ENCODE measurements at places on chromosomes 6 and 20.

DNA sequence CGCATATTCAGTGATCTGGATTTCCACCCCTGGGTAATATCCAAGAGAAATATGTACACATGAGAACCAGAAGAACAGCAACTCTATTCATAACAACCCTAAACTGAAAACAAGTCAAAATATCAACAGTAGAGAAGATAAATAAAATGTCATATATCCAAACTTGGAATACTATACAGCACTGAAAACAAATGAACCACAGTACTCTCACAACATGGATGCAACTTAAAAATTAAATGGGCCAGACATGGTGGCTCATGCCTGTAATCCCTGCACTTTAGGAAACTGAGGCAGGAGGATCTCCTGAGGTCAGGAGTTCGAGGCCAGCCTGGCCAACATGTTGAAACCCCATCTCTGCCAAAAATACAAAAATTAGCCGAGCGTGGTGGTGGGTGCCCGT is 16.5 kb upstream of the ATXN1 start:
- no peak for DNase-seq

GRCh38 chr6:137870744-137871247 is 3.7 kb downstream of the TNFAIP3 start:
- DNase-seq, result no peak

- no peak for DNase-seq
These were observed 504.4 kb downstream of the BCKDHB start for GRCh38 chr6:80610846-80611245.

GRCh38 chr6:122007339-122007738 is 392.1 kb upstream of the HSF2 start:
- DNase-seq, result no peak

DNA sequence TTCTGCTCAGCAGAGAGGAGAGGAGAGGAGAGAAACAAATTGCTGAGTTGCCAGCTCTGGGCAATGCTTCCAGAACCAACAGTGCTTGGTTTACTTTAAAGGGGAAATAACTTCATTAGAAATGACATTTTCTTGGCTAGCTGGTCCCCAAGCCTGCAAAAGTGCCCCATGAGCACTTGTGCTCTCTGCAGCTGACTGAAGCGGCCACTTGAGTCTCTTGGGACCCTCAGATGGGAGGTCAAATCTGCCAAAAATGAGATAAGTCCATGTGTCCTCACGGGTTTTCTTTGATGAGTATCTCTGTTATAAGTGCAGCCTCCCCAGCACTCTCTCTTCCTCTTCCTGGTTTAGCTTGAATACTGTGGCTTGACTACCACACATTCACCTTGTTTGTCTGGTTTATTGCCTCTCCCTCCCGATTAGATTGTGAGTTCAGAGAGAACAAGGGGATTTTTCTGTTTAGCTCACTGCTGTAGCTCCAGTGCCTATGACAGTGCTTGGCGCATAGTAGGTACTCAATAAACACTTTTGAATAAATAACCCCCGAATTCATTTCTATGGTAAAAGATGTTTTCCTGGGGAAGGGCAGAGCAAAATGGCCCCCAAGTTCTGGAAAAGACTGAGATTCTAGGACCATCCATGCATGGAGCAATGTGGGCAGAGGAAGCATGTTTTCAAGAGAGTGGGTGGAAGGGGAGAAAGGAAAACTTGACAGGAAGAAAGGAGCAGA is 7.0 kb upstream of the RIN2 start:
- DNase-seq, result no peak

DNA sequence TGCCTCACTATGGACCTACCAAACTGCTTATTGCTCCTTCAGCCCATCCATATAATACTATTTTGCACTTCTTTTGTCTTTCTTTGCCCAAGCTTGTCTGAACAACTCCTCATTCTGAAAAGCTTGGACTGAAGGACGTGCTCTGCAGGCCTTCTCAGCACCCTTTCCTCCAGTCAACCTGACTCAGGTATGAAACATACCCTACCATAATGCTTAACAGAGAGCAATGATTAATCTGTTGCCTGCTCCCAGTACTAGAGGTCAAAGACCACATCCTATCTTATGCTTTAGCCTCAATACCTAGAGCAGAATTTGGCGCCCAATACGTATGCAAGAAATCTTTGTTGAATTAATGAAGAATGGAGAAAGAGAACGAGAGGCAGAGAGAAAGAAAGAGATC is 55.2 kb downstream of the ATXN1 start:
- DNase-seq, result no peak

GRCh38 chr6:105170059-105170458 is 9.8 kb downstream of the POPDC3 start:
- DNase-seq, result no peak

DNA sequence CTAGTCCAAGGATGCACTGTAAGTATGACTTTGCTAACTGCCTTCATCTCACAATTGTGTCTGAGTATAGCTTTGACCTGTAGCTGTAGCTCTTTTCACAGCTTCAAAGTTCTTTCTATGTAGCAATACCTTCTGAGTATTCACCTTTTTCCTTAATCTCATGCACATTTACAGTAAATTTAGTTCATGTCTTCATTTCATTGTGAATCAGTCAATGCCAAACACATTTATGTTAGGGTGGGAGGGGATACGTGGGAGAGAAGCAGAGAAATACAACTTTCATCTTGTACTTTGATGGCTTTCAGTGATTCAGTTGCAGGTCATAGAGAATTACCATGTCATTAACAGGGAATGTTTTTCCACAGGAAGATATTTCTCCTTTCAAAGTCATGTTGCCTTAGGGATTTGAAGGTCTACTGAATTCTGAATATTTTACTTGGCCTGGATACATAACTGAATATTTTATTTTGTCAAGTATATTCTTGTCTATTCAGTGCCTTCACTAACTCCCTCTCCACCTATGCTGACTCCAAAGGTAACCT is 119.2 kb downstream of the TINAG start:
- no peak for DNase-seq

- no peak for DNase-seq
These were observed 186.4 kb upstream of the DEFB112 start for GRCh38 chr6:50236164-50236563.

- DNase-seq, result no peak
These were observed 26.5 kb downstream of the MAP1LC3A start for GRCh38 chr20:34585019-34585418.

DNA sequence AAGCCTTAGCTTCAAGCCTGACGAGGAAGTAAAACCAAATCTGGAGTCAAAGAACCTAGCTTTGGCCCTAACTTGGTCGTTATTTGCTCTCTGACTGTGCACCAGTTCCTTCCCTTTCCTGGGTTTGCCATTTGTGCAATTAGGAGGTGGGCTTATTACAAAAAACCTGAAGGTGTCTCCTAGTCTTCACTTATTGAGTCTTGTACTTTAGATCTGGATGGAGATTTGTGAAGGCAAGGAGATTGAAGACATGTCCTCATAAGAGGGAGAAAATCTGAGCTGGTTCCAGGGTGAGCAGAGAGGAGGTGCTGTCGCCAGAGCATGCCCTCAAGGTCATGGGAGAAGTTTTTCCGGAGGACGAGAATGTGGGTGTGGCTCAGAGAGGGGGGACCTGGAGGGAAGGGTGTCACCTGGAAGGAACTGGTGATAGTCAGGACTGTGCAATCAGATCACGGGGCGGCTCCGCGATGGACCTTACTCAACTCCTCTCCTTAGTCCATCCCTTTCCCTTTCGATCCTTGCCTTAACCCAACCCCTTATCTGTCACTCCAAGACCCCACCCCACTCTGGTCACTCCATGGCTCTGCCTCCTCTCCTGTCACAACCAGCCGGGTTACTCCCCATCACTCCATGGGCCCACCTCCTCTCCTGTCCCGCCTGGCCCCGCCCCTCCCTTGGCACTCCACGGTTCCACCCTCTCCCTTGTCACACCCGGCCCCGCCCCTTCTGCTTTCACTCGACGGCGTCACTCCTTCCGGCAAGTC is 588 bp upstream of the ACSS2 start:
- no peak for DNase-seq

DNA sequence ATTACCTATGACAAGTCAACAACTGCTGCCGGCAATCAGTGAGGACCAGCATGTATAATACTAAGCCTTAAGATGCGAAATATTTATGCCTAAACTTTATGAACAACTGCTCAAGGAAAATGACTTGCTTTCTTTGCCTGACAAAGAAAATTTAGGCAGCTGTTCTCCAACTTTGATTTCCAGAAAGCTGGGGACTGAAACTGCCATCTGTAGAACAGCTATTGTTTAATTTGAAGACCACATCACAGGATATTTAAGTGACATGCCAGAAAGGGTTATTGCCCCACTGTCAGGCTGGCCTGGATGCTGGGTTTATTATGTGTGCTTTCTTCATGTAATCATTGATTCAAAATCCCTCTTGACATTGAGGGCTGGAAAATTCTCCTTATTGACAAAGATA is 153.9 kb upstream of the ENPP5 start:
- DNase-seq, result no peak

Measured in activated CD4-positive, CD25-positive, alpha-beta regulatory T cell treated with anti-CD3 and anti-CD28 coated beads, Interleukin-2, amount 50 U/mL, for 16 hours (primary cell).